ENCODE measurements at places on chromosomes 7 and 10.

DNA sequence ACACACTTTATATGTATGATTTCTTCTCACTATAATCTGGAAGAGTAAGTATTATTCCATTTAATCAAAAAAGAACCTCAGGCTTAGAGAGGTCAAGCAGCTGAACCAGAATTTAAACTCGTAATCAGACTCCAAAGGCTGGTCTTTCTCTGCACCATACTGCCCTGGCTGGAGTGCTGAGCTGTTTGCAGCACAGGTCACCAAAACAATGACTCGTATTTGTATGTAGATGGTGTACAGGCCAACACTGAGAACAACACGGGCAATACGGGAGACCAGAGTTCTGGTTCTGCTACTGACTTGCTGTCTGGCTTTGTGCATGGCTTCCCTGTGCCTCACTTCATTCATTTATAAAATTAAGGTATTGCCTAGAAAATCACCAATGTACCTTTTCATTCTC, 57.9 kb downstream of the CDCA7L start:
- DNase-seq = no peak

DNA sequence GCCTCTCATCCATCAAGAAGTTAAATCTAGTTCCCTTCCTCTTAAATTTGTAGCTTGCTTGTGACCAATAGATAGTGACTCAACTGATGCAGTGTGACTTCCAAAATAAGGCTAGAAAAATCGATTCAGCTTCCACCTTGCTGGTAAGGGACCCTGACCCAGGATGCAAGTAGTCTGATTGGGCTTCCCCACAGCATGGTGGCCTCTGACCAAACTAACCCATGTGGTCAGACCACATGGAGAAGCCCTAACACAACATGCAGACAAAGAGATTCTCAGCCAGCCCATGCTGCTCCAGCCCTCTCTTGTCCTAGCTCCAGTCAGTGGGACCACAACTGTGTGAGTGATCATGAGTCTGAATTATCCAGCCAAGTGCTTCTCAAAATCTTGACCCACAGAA, 710.8 kb downstream of the MAGI2 start:
- DNase-seq = no peak

- DNase-seq = peak; percentile 17
Observed at GRCh38 chr10:18429335-18429734, 222.1 kb downstream of the NSUN6 start.

GRCh38 chr7:621572-622285, 102.1 kb upstream of the PDGFA start:
- no peak for DNase-seq

GRCh38 chr7:155693826-155694225, 49.4 kb downstream of the RBM33 start:
- no peak for DNase-seq

DNA sequence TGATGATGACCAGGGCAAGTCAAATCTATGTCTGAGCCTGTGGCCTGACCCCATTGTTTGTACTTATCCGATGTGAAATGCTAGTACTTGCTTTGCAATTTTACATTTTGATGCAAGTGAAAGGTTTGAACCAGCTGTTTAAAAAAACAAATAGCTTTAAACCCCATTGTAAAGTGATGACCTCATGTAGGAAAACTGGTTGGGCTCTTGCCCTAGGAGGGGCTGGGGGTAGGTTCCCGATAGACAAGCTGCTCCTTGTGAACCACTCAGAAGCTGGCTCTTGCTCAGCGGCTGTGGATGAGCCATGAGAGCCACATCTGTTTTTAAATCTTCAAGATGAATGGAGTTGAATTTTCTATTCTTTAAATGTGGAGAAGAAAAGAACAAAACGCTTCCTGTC, 185.3 kb downstream of the WDR11 start:
- no peak for DNase-seq

- DNase-seq = no peak
Observed at GRCh38 chr10:111874576-111874975, 309.0 kb downstream of the GPAM start.

- peak; percentile 91 for DNase-seq
Observed at GRCh38 chr7:68706291-68706690, 892.0 kb upstream of the AUTS2 start.

DNA sequence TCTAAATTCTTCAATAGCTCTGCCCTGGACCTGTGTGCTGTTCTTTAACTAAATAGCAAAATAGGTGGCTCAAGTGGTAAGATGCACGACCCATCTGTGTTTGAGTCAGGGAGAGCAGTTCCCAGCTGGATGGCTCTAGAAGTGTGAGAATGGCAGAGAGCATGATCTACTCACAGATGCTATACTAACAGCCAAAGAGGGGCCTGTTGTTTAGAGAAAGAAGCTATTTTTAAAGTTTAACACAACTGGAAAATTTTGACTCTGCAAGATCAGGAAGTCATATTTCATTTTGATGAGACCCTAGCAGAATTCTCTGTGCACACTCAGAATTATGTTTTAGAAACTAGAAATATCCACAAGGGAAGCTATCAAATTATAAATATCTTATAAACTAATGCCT, 87.4 kb upstream of the PIP4K2A start:
- no peak for DNase-seq
